ENCODE measurements at places on chromosomes 1 and 21. TPM values are rescaled to one million over a fixed set of nuclear protein-coding genes. Genes with fewer than 3 reads are reported as not detected.
A peak's percentile ranks its signal among the peaks of the same experiment; 100 is the strongest.

DNA sequence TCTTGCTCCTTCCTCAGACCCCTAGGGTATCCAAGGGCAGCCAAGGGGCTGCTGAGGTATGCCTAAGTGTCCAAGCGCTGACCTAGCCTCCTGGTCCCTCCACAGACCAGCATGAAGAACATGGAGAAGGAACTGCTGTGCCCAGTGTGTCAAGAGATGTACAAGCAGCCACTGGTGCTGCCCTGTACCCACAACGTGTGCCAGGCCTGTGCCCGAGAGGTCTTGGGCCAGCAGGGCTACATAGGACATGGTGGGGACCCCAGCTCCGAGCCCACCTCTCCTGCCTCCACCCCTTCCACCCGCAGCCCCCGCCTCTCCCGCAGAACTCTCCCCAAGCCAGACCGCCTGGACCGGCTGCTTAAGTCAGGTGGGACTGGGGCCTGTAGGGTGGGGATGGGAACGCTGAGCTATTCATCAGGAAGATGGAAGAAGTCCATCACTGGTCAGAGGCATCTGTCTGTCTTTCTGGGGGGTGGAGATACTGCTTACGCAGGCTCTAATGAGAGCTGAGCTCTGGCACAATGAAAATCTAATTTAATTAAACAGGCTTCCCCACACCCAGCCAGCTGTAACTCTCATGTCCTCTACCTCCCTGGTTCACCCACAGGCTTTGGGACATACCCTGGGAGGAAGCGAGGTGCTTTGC lies 1.8 kb downstream of the TRIM46 start:
- H3K4me3 ChIP-seq = no peak overlapping the region
- H3K27ac ChIP-seq = no peak overlapping the region
- H3K36me3 ChIP-seq = peaks cover 12% of the 10 kb centered on the region
- peaks cover 24% of the 10 kb centered on the region for H3K27me3 ChIP-seq
- H3K4me1 ChIP-seq = peaks cover 18% of the 10 kb centered on the region

- H3K4me1 ChIP-seq = no peaks in the 10 kb centered on the region
- H3K36me3 ChIP-seq = no peaks in the 10 kb centered on the region
- H3K27ac ChIP-seq = no peak overlapping the region
- no peak for DNase-seq
Observed at GRCh38 chr1:245688536-245689453, 534.0 kb downstream of the KIF26B start.

DNA sequence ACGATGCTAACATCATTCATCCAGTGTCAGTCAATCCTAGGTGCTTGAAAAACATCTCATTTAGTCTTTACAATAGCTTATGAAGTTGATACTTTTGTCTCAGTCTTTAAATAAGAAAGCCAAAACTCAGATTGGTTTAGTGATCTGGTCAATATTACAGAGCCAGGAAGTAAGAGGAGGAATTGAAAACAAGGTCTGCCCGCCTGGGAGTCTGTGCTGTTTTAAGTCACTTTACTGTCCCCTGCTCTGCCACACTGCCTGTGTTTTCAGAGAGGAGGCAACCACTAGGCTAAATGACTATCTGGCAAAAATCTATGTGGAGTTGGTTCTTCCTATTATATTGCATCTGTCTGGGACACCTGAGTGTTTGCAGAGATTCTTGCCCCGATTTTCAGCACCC lies 62.3 kb downstream of the ST6GALNAC3 start:
- DNase-seq = no peak
- H3K27me3 ChIP-seq = no peaks in the 10 kb centered on the region
- peaks cover 50% of the 10 kb centered on the region for H3K4me1 ChIP-seq
- no peaks in the 10 kb centered on the region for H3K36me3 ChIP-seq
- no peak overlapping the region for H3K4me3 ChIP-seq

TMCO1 gene
- 66.6 TPM for total RNA-seq

EXO1 gene
- total RNA-seq = 0.15 TPM

TNNI3K gene
- total RNA-seq = 35.9 TPM

SLC35D1 gene
- total RNA-seq = 4.3 TPM

- no peak for DNase-seq
- no peak overlapping the region for H3K4me3 ChIP-seq
- no peaks in the 10 kb centered on the region for H3K36me3 ChIP-seq
- H3K4me1 ChIP-seq = no peaks in the 10 kb centered on the region
- H3K27ac ChIP-seq = no peak overlapping the region
- no peaks in the 10 kb centered on the region for H3K27me3 ChIP-seq
Observed at GRCh38 chr1:209607795-209608178, 24.3 kb downstream of the CAMK1G start.

GRCh38 chr1:26097696-26098095 lies 13.9 kb upstream of the PDIK1L start:
- no peaks in the 10 kb centered on the region for H3K27me3 ChIP-seq
- DNase-seq = no peak
- no peak overlapping the region for H3K4me3 ChIP-seq

DNA sequence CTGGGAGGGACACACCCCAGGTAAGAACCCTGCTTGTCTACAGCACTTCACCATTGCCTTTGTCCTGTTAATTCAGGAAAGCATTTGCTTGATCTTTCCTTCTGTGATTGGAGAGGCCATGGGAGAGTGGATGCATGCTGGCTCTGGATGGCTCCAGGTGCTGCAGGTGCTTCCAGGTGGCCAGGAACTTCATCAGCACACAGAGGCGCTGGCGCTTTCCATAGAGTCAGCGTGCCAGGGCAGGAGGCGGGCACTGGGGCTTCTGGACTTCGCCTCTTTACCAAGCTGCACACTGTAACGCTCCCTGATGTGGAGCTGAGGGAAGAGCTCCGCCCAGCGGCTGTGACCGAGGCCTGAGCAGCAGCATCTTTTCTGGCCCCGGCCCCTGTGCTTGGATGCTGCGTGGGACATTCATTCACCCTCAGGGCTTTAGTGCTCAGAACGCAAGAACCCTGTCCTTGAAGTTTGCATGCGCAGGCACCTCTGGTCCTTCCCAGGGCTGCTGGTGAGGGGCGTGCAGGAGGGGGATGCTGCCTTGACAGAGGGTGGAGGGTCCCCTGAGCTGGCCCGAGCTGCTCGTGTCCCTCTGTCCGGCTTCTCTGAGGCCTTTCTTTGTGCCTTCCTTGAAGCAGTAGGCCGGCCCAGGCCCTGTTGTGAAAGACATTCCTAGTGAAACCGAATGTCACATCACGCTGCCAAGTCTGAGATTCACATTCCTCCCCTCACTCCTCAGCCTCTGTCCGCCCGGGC lies 1.6 kb upstream of the MX2 start:
- H3K27me3 ChIP-seq = no peaks in the 10 kb centered on the region
- no peak overlapping the region for H3K4me3 ChIP-seq
- DNase-seq = peak; percentile 60
- peak overlapping the region; percentile 80 for H3K27ac ChIP-seq
- H3K36me3 ChIP-seq = no peaks in the 10 kb centered on the region
- peaks cover 22% of the 10 kb centered on the region for H3K4me1 ChIP-seq

- H3K27me3 ChIP-seq = peaks cover 12% of the 10 kb centered on the region
- peak; percentile 75 for DNase-seq
- peaks cover 76% of the 10 kb centered on the region for H3K4me1 ChIP-seq
- peak overlapping the region; percentile 67 for H3K4me3 ChIP-seq
- peak overlapping the region; percentile 77 for H3K27ac ChIP-seq
Observed at GRCh38 chr1:6489799-6490180, 1.7 kb downstream of the PLEKHG5 start.

- H3K27me3 ChIP-seq = no peaks in the 10 kb centered on the region
- H3K27ac ChIP-seq = no peak overlapping the region
- no peaks in the 10 kb centered on the region for H3K36me3 ChIP-seq
- no peak for DNase-seq
- H3K4me3 ChIP-seq = no peak overlapping the region
- peaks cover 13% of the 10 kb centered on the region for H3K4me1 ChIP-seq
Observed at GRCh38 chr1:61287734-61288133, 205.4 kb downstream of the NFIA start.

All from heart left ventricle (tissue), 16 donors.